AG09319 (cell line): ENCODE measurements at places on chromosomes 3 and 15.

GRCh38 chr15:48062148-48062872 is 58.5 kb upstream of the SLC24A5 start:
- no peak for DNase-seq

- no peak for DNase-seq
Measured at GRCh38 chr3:106371971-106372805, 503.4 kb upstream of the CBLB start.

DNA sequence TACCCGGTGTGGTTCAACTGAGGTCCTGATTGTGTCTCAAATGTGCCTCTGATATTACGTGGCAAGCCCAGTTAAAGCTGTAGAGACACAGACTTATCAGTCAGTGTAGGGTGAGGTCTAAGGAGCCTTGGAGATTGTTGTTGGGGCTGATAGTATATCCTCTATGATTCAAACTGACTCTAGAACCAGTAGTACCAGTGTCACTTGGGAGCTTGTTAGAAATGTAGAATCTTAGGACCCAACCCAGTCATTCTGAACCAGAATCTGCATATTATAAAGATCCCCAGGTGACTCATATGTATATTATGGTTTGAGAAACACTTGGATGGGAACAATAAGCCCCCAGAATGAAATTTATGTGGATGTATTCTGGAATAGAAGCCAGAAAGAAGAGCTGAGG is 83.5 kb downstream of the PIK3R4 start:
- DNase-seq, result no peak

GRCh38 chr3:33096093-33096868 is 665 bp downstream of the GLB1 start:
- DNase-seq, result no peak

DNA sequence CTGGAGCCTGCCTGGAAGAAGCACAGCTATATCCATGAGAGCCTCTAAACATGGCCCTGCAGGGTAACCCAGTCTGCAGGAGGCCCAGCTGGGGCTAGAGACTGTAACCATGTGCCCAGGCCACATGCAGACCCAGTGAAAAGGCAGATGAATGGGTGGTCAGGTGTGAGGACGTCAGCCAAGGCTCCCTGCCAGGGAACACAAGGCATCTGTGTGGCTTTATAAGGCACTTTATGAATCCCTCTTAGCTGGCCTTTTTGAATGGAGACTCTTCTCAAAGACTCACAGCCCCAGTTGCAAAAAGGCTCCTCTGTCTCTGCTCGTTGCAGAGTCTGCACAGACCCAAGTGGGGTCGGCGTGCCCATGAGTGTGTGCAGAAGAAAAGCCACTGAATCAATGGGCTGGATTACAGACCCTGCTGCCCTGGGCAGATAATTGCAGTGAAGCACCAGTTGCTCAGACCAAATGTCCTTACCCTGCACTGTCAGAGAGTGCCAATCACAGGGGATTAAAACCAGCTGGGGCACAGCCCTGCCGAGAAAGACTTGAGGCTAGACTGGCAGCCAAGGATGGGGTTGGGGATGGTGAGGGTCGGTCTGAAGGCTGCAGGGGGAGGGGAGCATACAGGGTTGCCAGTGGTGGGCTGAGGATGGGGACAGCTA is 154.2 kb downstream of the RAB11A start:
- no peak for DNase-seq

GRCh38 chr3:131033480-131034080 is 6.9 kb downstream of the NEK11 start:
- no peak for DNase-seq

- DNase-seq, result no peak
Measured at GRCh38 chr3:185786956-185787877, 37.6 kb downstream of the IGF2BP2 start.

GRCh38 chr3:116849261-116849688 is 139.7 kb downstream of the TUSC7 start:
- DNase-seq, result no peak

DNA sequence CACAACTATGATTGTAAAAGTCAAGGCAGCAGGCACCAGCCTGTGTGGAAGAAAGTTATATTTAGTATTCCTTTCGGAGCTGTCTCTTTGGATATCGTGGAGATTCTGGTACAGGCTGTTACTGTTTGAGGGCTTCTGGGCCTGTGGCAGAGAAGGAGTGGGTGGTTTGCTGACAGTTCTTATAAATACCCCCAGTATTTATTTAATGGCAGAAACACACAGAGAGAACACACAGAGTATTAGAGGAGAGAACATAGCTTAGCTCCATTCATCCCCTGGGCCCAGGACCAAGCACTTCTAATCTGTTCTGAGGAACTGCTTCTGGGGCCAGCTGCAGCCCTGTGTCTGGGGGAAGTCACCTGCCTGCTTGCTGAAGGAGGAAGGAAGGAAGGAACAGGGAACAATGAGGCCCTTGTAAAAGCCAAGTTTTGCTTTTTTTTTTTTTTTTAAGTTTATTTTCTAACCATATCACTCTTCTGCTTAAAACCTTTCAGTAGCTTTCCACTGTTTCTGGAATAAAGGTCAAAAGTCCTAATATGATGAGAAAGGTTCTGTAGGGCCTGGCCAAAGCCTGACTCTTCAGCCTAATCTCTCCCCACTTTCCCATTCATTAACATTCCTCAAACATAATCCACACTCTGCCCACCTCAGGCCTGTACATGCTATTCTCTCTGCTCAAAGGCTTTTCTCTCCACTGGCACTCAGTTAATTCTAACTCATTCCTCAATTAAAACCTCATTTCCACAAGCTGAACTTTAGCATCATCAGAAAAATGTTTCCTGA is 11.8 kb upstream of the PP2D1 start:
- DNase-seq, result no peak

DNA sequence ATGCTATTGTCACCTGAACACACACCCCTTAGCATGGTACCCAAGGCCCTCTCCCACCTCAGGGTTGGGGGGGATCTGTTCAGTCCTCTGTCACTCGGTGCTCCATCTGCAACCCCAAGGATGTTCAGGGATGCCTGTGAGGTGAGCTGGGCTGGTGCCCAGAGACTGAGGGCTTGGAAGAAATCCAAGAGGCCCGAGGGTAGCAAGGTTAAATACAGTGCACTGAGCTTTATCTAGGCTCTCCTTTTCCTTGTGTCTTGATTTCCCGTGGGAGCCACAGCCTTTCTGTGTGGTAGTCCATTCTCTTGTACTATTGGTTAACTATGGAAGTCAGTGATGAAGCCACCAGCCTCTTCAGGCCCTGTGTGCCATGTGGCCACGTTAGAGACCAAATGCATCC is 18.7 kb upstream of the WNT5A start:
- DNase-seq, result no peak

DNA sequence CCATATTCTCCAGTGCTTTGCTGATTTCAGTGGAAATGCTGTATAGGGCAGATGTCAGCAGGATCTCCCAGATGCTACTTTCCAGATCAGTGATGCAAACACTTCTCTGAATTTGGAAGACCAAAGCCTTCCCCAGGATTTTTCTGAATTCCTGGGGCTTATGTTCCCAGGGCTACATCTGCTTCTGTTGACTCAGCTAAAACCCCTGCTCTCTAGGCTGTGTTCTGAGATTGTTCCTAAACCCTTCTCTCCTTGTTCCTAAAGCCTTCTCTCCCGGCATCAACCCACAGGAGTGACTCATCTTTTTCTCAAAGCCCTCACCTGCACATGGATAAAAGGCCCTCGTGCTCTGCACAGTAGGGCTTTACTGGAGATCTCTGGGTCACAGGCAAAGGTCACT is 35.5 kb downstream of the FAH start:
- DNase-seq, result no peak

DNA sequence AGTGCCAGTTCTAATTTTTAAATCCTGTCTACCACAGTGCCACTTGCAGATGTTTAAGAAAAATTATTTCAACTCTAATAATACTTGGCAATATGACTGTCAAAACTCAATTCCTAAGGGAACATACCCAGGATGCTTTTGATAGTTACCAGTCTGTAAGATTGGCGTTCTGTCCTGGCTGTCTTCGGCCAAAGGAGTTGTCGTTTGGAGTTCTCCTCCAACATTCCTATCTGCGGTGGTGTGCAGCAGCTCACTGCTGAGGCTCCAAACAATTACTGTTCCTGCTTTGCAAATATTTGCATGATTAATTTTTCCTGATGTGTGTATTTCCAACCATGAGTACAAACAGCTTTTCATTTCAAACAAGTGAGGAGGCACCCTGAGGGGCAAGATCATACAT is 330.8 kb upstream of the DPH6 start:
- no peak for DNase-seq

- DNase-seq, result no peak
Measured at GRCh38 chr3:32733631-32734229, 48.7 kb downstream of the CNOT10 start.

- DNase-seq, result no peak
Measured at GRCh38 chr3:61347981-61348380, 96.7 kb upstream of the FHIT start.

DNA sequence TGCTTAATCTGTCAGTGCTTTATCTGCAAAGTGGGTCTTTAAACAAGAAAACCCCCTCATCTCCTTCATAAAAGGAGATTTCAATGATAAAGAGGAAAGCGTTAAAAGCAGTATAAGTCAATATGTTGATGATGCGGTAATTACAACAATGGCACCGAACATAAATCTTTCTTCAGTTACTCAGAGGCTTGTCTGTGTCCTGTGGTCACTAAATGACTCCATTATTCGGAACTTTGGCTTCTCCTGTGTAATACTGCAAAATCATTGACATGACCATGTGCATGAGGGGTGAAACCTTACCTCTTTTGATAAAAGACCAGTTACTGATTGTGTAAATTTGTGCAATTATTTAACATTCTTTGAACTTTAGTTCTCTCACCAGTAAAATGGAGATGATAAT is 4.8 kb upstream of the USP3 start:
- DNase-seq, result no peak

- no peak for DNase-seq
Measured at GRCh38 chr3:12545473-12545791, at the start of gene MKRN2OS. Gene MKRN2OS, minus strand, starts transcription at chr3:12545499. Its CDS starts 35 bp downstream, at chr3:12545464.

GRCh38 chr3:71546821-71547220 is 36.7 kb downstream of the FOXP1 start:
- DNase-seq, result no peak

DNA sequence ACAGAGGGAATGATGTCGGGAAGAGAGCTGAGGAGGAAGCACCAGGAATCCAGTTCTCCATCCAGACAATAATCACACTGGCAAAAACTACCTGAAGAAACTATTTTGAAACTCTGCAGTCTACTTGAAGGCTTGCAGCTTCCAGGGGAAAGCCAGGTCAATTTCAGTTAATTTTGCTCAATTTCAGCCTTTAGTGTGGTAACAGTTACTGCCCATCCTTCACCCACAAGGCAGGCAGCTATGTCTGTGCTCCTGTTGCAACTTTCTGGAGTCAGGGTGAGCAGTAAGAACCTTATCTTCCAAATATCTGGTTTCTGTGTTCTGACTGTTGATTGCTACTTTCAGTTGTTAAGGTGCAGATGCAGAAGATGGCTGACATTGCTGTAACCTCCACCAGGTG is 221.7 kb downstream of the ADAMTS17 start:
- DNase-seq, result no peak

- DNase-seq, result no peak
Measured at GRCh38 chr3:156106721-156107373, 13.5 kb upstream of the KCNAB1 start.

GRCh38 chr3:112405845-112406244 is 72.9 kb downstream of the CD200 start:
- no peak for DNase-seq

DNA sequence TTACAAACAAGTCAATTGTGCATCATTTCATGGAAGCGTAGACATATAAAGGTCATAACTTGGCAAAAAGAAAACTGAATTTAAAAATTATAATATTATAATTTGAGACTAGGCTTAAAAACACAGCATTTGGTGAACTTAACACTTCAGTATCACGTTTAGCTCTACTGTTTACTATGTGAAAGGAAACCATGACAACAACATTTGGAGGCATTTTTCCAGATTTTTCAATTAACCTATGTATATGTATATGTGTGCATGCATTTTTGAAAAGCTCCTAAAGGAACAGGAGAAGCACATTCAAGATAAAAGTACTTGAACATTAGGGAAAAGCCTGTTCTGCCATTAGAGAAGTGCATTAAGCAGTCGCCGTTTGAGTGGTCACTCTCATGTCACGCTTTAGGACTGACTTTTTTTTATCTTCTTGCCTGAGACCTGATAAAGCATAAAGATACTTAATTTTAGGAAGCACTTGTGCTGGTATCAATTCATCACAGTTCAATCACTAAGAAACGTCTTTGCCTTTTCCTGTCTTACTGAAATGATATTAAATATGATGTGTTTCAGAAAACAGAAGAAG is 156.0 kb downstream of the NAALADL2 start:
- DNase-seq, result no peak

- no peak for DNase-seq
Measured at GRCh38 chr3:97816811-97817210, 5.0 kb upstream of the CRYBG3 start.

- no peak for DNase-seq
Measured at GRCh38 chr3:112407214-112407887, 74.4 kb downstream of the CD200 start.

DNA sequence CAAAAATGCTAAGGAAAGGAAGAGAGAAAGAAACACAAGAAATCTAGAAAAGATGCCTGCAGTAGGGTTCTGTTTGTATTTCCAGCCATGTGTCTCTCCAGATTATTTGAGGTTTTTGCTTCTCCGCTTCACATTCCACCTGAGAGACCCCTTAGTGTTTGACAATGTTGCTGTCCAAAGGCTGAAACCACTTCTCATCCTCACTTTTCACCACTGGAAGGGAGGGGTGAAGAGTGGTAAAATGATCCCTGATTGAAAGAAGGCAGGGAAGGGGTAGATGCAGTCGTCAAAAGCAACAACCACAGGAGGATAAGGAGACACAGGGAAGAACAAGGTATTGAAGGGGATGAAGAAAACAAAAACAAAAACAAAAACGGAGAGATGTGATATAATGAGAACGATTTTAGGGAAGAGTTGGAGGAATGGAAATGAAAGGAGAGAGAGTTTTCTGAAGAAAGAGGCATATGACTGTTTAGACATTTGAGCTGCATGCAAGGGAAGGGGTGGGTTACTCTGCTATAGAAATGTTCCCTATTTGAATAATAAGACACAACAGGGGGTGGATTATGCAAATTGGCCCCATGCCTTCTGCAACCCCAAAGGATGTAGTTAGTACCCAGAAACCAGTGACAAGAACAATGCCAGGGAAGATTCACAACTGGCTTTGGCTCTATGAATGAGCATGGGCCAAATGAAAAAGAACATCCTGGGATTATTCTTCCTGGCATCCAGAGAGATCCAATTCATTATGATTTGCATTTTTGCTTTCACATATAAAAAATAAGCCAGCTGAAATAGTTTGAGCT is 235.9 kb downstream of the GAP43 start:
- DNase-seq, result no peak

GRCh38 chr15:55334997-55335396 is 16.0 kb downstream of the PIGB start:
- DNase-seq, result no peak
